ENCODE measurements at places on chromosomes 5 and 9.

GRCh38 chr5:160547872-160548271, 126.2 kb downstream of the PTTG1 start:
- DNase-seq, result no peak

- DNase-seq, result peak; percentile 82
Measured at GRCh38 chr5:108798513-108799265, 51.0 kb downstream of the FER start.

- no peak for DNase-seq
Measured at GRCh38 chr9:128298535-128299482, 22.7 kb downstream of the SWI5 start.

DNA sequence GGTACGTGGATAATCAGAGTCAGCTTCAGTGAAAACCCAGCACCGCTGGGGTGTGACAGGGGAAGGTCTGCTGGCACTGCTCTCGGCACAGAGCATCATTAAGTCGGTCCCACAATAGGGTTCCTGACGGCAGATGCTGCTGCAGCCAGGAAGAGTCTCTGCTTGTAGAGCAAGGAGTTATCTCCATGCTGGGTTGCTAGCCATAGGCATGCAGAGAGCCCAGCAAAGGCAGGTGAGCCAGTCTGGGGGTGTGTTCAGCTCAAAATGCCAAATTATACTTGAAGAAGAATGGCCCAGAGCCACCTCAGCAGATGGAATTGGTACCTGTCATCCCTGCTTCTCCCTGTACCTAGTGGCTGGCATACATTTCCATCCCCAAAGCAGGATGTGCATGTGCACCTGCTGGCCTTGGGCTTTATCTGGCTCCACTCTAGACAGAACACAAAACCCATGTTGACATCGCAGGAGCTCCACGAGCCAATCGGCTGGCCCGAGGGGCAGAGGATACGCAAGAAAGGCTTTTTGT, 100.8 kb downstream of the WDR41 start:
- no peak for DNase-seq

DNA sequence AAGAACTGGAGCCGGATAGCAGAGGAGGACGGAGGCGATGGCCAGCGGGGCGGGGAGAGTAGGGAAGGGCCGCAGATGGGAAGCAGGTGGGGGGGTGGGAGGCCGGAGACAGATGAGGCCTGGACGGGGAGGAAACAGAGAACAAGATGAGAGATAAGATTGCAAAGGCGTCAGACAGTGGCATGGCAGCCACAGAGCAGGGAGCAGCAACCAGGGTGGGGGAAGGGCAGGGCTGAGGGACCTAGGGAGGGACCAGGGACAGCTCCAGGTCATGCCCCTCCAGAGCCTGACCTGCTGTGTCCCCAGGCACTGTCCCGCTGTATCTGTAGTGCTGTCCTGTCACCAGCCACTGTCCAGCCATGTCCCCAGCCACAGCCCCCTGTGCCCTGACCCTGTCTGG, 49.6 kb upstream of the LMX1B start:
- DNase-seq, result no peak

- peak; percentile 24 for DNase-seq
Measured at GRCh38 chr5:90645024-90645610, 86.5 kb downstream of the ADGRV1 start.

All from fibroblast of skin of back (primary cell).